ENCODE measurements at places on chromosomes 4 and X.

DNA sequence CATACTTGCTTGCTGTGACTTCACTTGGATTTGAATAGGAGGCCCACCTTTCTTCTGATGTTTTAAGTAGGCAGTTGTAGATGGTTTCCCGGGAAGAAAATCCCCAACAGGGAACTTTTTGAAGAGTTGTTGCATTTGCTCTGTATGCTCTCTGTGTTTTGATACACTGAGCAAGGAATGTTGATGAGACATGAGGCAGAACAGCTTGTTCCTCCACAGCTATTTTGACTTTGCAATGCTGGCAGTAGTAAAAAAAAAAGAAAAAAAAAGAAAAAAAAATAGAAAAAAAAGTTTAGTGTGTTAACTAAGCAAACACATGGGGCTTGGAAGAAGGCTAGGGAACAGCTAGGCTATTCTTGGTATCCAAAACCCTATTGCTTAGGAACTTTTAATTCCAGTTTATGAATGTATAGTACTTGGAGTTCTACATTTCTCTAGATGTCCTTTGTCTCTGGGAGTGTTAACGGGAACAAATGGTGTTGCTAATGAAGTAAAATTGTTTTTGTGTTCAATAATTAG, 23.4 kb upstream of the PAQR3 start:
- no peak for DNase-seq

DNA sequence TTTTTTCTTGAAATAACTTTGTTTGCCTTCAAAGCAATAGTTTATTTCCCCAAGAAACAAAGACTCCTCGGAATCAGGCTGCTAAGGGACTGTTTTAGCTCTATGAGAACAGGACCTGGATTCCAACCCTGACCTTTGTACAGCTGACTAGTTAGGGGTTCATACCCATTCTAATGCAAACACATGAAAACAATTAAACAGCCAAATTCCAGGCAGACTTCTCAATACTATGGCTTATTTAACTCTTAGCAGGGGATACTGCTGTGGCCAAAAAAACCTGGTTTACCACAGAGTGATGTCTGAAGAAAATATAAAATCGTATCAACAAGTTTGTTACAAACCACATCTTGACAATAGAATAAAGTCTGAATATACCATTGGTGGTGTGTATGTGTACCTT, 129.6 kb upstream of the INTU start:
- DNase-seq = no peak

- peak; percentile 50 for DNase-seq
These were observed 214.8 kb downstream of the SLC4A4 start for GRCh38 chr4:71553605-71554004.

- DNase-seq = no peak
These were observed 28.2 kb upstream of the GPR78 start for GRCh38 chr4:8552024-8552423.

DNA sequence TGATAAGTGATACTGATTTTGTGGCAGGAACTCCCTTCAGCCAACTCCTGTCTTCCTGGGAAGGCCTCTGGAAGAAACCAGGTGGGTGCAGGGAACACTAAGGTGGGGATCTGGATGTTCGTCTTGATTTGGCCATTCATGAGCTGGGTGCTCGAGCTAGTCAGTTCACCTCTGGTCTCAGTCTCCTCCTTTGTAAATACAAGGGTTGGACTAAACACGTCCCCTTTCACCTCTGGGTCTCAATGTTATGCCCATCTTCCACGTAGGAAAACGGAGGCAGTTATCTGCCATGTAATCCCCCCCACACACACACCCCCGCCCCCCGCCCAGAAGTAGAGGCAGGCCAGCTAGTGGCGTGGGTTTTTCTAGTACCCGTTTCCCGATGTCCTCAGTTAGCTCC, 4.1 kb upstream of the RS1 start:
- DNase-seq = no peak

- DNase-seq = no peak
These were observed 146.5 kb downstream of the FBXW7 start for GRCh38 chr4:152389359-152389758.

- no peak for DNase-seq
These were observed 19.9 kb downstream of the ARHGEF38 start for GRCh38 chr4:105572296-105572695.

DNA sequence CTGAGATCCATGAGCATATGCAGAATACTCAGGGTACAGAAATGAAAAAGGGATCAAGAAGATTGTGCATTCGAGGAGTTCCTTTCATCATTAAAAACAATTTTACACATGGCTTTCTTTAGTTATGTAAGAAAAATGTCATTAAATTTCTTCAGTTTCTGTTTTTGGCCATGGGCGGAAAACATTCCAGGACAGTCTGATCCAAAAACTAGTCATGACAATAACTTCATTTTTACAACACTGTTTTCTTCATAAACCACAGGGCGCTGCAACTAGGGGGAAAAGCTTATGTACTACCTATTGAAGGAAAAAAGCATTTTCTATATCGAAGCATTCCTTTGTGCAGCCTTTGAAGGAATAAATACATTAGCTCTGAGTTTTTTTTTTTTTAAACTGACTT, 28.2 kb downstream of the IL13RA1 start:
- DNase-seq = no peak

DNA sequence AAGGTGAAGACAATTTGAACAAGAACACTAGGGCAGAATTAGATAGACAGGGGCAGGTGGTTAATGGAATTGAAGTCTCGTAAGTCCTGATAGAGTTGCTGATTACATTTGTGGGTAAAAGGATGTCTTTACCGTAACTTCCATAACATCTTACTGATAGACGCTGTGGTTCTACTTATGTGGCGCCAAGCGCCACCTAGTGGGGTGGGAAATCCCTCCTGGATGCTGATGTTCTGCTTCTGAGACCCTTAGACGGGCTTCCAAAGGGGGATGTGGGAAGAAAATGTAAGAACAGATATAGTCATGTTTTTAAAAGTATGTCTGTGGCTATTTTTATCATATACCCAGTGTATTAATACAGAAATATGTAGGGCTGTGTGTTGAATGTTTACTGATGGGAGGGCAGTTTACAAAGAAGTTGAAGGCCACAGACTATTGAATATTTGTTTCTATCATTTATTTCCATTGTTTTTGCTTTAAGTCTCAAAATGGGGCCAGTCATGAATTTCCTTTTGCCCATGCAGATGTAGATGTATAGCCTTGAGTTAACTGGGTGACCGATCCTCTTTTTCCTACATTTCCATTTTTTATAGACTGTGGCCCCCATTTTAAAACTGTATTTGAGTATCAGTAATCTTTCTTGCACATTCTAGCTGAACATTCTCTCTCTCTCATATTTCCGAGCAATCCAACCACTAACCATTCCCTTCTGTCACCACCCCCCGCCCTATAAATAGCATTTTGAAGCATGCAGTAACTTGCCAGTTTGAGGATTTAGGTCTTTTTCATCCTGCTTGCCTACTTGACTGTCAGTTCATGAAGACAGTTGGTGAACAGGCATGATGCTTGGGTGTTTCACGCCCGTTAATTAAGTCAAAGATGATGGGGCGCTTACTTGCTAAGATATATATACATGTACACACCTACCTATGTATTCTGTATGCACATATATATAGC, 12.1 kb upstream of the TLR8 start:
- peak; percentile 63 for DNase-seq

GRCh38 chrX:149010853-149011224, 494.3 kb downstream of the IDS start:
- DNase-seq = no peak

DNA sequence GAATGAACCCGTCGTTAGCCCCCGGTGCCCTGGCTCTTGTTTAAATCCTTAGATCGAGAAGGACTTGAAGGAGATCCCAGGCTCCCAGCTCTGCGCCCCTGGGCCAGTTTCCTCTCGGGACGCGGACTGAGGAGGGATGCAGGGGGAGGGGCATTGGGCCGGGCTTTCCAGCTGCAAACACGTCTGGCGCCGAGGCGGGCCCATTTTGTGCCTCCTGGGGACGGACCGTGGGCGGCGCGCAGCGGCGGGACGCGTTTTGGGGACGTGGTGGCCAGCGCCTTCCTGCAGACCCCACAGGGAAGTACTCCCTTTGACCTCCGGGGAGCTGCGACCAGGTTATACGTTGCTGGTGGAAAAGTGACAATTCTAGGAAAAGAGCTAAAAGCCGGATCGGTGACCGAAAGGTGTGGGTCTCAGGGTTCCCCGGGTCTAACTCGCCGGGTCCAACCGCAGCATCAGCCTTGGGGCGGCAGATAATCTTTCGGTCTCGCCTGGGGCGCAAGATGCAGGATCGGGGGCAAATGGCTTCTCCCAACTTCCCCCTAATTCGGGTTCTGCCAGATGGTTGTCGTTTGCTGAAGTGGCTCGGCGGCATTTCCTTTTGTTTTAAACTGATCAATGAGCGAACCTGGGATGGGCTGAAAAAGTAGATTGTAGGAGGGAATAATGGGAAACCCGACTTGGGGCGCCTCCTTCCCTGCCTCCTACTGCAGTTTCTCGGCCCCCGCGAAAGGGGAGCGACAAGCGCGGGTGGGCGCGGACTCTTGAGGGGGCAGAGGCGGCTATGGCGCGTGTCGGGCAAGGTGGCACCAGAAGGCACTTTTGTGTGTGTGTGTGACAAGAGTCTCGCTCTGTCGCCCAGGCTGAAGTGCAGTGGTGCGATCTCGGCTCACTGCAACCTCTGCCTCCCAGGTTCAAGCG, 2.9 kb downstream of the PDGFRA start:
- DNase-seq = no peak

GRCh38 chrX:130336531-130336930, 3.2 kb upstream of the SLC25A14 start:
- DNase-seq = no peak

GRCh38 chr4:123976285-123976684, 579.7 kb downstream of the SPRY1 start:
- DNase-seq = no peak

DNA sequence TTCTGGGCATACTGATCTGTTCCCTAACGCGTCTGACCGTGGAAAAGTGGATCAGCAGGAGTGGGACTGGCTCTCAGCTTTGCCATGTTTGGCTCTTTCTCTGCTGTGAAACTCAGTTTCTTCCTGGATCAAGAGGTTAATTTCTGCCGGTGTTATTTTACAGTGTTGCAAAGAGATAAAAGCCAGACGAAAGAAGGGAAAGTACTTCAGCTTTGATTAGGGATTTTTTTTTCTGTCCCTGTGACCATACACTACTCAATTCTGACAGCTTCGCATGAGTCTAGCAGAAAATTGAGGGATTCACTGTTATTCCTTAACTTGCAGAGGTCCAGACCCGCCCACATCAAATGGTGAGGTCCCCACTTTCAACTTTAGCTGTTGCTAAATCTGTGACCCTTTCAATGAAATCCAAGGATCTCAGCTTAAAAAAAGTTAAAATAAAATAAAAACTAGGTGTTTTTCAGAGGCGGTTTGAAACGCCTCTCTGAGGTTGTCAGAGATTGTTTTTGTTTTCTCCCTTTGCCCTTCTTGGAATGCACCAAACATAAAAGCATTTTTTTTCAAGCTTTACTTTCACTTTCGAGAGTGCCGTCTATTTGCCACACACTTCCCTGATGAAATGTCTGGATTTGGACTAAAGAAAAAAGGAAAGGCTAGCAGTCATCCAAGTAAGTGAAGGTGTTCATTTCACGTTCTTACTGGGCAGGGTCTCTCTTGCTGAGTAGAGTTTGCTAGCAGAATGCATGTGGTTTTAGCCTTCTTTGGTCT, at the start of gene TLR3:
Gene TLR3, plus strand, starts transcription at position 576 of the 768 bp plus-strand sequence. CDS start 7,464 bp downstream, outside the sequence.
- peak; percentile 87 for DNase-seq

- no peak for DNase-seq
These were observed 5.4 kb upstream of the SHOX start for GRCh38 chrX:625137-625691.
